ENCODE measurements at places on chromosomes 12 and 14.

DNA sequence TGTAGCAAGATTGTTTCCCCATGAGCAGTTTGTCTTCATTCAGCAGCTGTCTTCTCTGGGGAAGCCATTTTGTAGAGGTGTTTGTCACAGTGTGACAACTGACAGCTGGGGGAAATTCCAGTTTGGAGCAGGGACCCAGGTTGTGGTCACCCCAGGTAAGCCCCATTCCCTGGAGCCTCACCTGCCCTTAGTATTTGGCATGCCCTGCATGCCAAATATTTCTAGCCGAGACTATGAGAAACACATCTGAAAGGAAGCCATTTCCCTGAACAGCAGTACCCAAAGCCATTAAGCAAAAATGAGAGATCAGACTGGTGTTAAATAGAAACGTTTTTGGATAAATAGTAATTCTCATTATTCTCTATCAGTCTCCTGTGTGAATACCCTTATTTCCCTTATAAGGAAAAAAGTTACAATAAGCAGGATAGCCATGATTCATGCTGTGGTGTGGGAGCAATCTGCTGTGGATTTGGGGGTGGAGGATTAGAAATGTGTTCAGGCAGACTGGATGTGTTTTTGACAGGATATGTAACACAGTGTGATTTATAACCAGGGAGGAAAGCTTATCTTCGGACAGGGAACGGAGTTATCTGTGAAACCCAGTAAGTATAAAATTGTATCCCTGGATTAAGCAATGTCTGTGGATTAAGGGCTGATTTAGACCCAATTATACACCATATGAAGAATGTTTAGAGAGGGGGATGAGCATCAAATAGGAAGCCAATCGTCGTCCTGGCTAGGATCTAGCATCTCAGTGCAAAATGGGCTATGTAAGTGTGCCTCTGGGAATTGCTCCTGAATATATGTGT is 68.9 kb downstream of the DAD1 start:
- DNase-seq, result peak; percentile 91
- H3K27me3 ChIP-seq, result no peaks in the 10 kb centered on the region
- H3K4me1 ChIP-seq, result peaks cover 4% of the 10 kb centered on the region
- H3K36me3 ChIP-seq, result no peaks in the 10 kb centered on the region
- no peak overlapping the region for H3K4me3 ChIP-seq

GRCh38 chr12:15289192-15289591 is 33.1 kb upstream of the PTPRO start:
- H3K27me3 ChIP-seq, result no peaks in the 10 kb centered on the region
- no peak for DNase-seq
- no peaks in the 10 kb centered on the region for H3K36me3 ChIP-seq
- H3K27ac ChIP-seq, result no peak overlapping the region

- no peak overlapping the region for H3K4me3 ChIP-seq
- H3K27me3 ChIP-seq, result no peaks in the 10 kb centered on the region
- H3K4me1 ChIP-seq, result no peaks in the 10 kb centered on the region
- no peaks in the 10 kb centered on the region for H3K36me3 ChIP-seq
- DNase-seq, result no peak
- H3K27ac ChIP-seq, result no peak overlapping the region
Measured at GRCh38 chr12:3272958-3273357, 195.8 kb downstream of the TSPAN9 start.

- H3K27ac ChIP-seq, result peak overlapping the region; percentile 83
- peak; percentile 58 for DNase-seq
- no peaks in the 10 kb centered on the region for H3K4me1 ChIP-seq
Measured at GRCh38 chr14:89702073-89702875, 252.3 kb downstream of the EFCAB11 start.

GRCh38 chr14:103593577-103593976 is 30.8 kb downstream of the COA8 start:
- DNase-seq, result no peak
- no peak overlapping the region for H3K27ac ChIP-seq
- no peak overlapping the region for H3K4me3 ChIP-seq
- no peaks in the 10 kb centered on the region for H3K27me3 ChIP-seq
- peaks cover 12% of the 10 kb centered on the region for H3K4me1 ChIP-seq
- H3K36me3 ChIP-seq, result peaks cover 3% of the 10 kb centered on the region

GRCh38 chr12:113170457-113170856 is 14.8 kb downstream of the DDX54 start:
- no peak overlapping the region for H3K4me3 ChIP-seq
- DNase-seq, result no peak
- no peak overlapping the region for H3K27ac ChIP-seq
- H3K4me1 ChIP-seq, result no peaks in the 10 kb centered on the region

DNA sequence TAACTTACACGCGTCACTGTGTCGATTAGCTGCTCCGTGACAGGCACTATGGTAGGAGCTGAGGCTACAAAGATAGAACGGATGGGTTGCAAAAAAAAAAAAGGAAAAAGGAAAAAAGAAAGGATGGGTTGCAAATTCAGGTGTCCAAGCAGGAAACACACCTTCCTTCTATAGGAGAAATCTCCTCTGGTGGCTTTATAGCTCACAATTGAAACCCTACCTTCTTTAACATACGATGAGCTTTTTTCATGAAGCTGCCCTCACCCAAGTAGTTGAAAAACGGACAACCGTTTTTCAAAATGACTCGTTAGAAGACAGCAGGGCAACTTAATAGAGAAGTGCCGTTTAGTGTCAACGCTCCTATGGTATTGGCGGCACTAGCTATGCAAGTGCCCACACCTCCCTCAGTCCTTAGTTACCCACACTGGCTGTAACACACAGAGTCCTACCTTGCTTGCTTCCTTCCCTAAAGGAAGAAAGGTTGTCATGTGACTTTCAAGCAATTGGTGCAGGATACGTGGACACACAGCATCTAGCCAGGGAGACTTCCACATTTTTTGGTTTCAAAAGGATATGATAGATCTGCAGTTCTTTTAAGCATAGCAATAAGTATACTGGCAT is 682 bp upstream of the TRIP11 start:
- H3K27ac ChIP-seq, result peak overlapping the region; percentile 99
- H3K27me3 ChIP-seq, result no peaks in the 10 kb centered on the region

DNA sequence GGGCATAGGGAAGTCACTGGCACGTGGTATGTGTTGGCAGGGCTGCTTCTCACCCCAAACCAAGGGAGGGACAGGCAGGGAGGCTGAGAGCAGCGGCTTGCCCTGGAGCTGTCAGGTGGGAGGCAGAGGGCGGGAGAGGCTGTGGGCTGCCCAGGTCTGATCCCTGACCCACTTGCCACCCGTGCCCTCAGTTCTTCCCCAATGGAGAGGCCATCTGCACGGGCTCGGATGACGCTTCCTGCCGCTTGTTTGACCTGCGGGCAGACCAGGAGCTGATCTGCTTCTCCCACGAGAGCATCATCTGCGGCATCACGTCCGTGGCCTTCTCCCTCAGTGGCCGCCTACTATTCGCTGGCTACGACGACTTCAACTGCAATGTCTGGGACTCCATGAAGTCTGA is 4.7 kb downstream of the GNB3 start:
- DNase-seq, result no peak
- peaks cover under 1% of the 10 kb centered on the region for H3K4me1 ChIP-seq
- peaks cover 35% of the 10 kb centered on the region for H3K36me3 ChIP-seq
- H3K27ac ChIP-seq, result no peak overlapping the region
- no peak overlapping the region for H3K4me3 ChIP-seq

GRCh38 chr12:105613887-105614286 is 283.4 kb downstream of the C12orf75 start:
- H3K4me1 ChIP-seq, result no peaks in the 10 kb centered on the region
- H3K4me3 ChIP-seq, result no peak overlapping the region
- peak; percentile 12 for DNase-seq
- H3K36me3 ChIP-seq, result no peaks in the 10 kb centered on the region

GRCh38 chr12:19411234-19412204 is 27.8 kb upstream of the AEBP2 start:
- no peak overlapping the region for H3K4me3 ChIP-seq
- no peaks in the 10 kb centered on the region for H3K4me1 ChIP-seq
- H3K36me3 ChIP-seq, result no peaks in the 10 kb centered on the region
- no peak overlapping the region for H3K27ac ChIP-seq
- no peaks in the 10 kb centered on the region for H3K27me3 ChIP-seq

GRCh38 chr12:29782871-29783772 is 620 bp downstream of the TMTC1 start:
- peak overlapping the region; percentile 81 for H3K4me3 ChIP-seq
- no peaks in the 10 kb centered on the region for H3K4me1 ChIP-seq
- peak overlapping the region; percentile 84 for H3K27ac ChIP-seq

GRCh38 chr12:93733358-93733757 is 56.2 kb downstream of the CRADD start:
- H3K27me3 ChIP-seq, result no peaks in the 10 kb centered on the region
- H3K27ac ChIP-seq, result no peak overlapping the region
- H3K4me1 ChIP-seq, result peaks cover 5% of the 10 kb centered on the region
- H3K36me3 ChIP-seq, result peaks cover 1% of the 10 kb centered on the region
- no peak for DNase-seq
- H3K4me3 ChIP-seq, result no peak overlapping the region

GRCh38 chr12:94305130-94305957 is 154.3 kb downstream of the CEP83 start:
- peak; percentile 95 for DNase-seq
- no peak overlapping the region for H3K4me3 ChIP-seq
- H3K27me3 ChIP-seq, result no peaks in the 10 kb centered on the region
- H3K4me1 ChIP-seq, result peaks cover 6% of the 10 kb centered on the region
- H3K36me3 ChIP-seq, result no peaks in the 10 kb centered on the region
- H3K27ac ChIP-seq, result peak overlapping the region; percentile 7

GRCh38 chr14:38339696-38340095 is 83.8 kb upstream of the CLEC14A start:
- peak; percentile 71 for DNase-seq
- H3K4me1 ChIP-seq, result peaks cover 7% of the 10 kb centered on the region
- no peaks in the 10 kb centered on the region for H3K27me3 ChIP-seq
- no peak overlapping the region for H3K27ac ChIP-seq
- no peaks in the 10 kb centered on the region for H3K36me3 ChIP-seq
- H3K4me3 ChIP-seq, result no peak overlapping the region

DNA sequence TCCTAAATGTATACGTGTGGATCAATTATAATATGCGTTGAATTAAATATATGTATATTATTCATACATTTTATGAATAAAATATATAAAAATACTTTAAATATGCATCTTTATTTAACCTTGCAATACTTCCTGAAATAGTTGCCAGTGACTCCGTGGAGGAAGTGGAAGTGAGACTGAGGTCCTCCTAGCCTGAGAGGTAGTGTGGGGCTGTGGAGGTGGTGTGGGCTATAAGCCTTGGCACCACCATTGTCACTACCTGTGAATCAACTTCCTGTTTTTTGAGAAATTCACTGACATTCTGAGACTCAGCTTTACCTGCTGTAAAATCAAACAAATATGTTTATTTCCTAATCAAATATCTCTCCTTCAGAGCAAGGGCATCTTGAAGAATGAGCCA is 514.2 kb downstream of the VRK1 start:
- H3K27ac ChIP-seq, result no peak overlapping the region
- no peak overlapping the region for H3K4me3 ChIP-seq
- no peaks in the 10 kb centered on the region for H3K27me3 ChIP-seq
- no peaks in the 10 kb centered on the region for H3K36me3 ChIP-seq

DNA sequence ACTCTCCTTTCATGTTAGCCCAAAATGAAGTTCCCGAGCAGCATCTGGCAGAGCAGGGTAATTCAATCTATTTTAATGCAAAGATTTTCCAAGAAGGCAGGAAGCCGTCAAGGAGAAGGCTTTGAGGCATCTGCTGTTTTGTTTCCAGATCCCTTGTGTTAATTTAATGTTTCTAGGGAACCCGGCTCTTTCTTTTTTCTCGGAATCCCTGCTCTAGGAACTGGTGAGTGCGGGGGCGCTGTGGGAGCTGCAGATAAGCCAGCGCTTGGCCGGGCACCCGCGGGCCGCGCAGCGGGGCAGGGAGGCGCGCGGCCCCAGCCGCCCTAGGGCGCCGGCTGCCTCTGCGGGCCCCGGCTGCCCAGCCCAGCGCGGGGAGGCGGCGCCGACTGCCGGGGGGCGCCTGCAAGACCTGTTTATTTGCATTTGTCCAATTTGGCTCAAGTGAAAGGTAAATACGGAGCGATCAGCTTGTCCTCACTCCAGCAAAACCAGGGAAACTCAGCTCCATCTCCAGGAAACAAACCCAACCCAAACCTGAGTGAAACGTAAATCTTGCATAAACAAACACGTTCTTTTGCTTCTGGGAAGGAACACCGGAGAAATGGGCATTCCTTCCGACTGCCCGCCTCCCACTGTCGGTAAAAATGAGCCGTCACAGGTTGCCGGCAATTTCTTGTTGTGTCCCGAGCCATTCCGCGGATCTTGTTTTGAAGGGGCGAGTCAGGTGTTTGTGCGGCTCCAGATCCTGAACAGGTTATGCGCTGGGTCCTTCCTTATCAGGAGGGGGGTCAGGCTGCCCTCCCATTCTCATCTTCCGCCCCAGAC is 65.1 kb downstream of the CRADD start:
- H3K36me3 ChIP-seq, result peaks cover 1% of the 10 kb centered on the region
- DNase-seq, result peak; percentile 78
- no peaks in the 10 kb centered on the region for H3K27me3 ChIP-seq
- peak overlapping the region; percentile 94 for H3K27ac ChIP-seq

DNA sequence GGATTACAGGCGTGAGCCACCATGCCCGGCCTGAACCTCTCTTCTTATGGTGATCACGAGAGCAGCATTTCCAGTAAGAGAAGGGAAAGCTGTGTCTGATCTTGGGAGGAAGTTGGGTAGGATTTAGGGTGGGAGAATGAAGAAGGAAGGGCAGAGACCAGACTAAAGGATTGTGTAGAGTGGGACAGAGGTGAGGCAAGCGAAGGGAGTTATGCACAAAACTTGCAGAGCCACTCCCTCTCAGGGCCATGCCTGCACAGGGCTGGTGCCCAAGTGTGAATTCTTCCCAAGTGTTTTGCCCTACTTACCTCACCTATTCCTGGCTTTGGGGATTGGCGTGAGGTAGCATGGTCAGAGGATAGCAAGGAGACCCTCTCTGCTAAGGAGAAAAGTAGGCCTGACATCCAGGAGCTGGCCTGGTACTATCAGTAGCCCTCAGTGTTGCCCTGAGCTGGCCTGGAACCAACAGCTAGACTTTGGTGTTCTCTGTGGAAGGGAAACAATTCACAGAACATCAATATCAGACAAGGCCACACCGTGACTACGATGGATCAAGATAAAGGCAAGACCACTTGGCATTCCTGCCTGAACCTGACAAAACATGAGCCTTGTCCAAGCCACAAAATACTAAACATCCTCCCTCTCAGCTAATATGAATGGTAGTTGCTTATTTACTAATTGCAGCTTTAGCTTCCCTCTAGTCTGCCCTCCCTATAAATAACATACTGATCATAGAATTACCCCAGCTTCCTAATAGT is 201.0 kb upstream of the AMIGO2 start:
- H3K36me3 ChIP-seq, result no peaks in the 10 kb centered on the region
- peaks cover 12% of the 10 kb centered on the region for H3K4me1 ChIP-seq
- DNase-seq, result no peak
- no peak overlapping the region for H3K27ac ChIP-seq
- no peaks in the 10 kb centered on the region for H3K27me3 ChIP-seq

DNA sequence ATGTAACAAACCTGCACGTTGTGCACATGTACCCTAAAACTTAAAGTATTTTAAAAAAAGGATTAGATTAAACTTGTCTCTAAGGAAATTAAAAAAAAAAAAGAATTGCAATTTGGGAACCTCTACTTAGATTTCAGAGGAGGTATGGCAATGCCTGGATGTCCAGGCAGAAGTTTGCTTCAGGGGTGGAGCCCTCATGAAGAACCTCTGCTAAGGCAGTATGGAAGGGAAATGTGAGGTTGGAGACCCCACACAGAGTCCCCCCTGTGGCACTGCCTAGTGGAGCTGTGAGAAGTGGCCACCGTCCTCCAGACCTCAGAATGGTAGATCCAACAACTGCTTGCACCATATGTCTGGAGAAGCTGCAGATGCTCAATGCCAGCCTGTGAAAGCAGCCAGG is 279.6 kb upstream of the CCDC196 start:
- H3K36me3 ChIP-seq, result no peaks in the 10 kb centered on the region
- no peaks in the 10 kb centered on the region for H3K27me3 ChIP-seq
- no peak for DNase-seq
- H3K4me3 ChIP-seq, result no peak overlapping the region
